Forelimb muscle (tissue), 1 donor: ENCODE measurements at places on chromosomes 2 and 18. TPM values are rescaled to one million over a fixed set of nuclear protein-coding genes. Genes with fewer than 3 reads are reported as not detected.

GRCh38 chr18:58178511-58178910 lies 134.5 kb downstream of the NEDD4L start:
- no peak for DNase-seq

DNA sequence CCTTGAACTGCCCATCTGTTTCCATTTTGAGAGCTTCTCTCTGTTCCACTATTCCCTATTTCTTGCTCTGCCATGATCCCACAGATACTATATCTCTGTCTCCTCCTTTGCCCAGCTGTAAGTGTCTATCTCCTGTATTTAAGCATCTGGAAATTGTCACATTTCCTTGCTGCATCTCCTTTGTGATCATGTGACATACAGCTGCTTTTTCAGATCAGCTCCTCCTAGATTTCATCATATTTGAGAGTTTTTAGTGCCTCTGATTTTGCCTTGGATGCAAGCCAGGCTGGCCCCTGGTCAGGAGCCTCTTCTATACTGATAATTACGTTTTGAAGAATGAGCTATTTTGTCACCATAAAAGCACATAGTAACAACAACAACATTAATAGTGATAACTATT lies 131.7 kb upstream of the TNP1 start:
- DNase-seq = peak; percentile 44

DNA sequence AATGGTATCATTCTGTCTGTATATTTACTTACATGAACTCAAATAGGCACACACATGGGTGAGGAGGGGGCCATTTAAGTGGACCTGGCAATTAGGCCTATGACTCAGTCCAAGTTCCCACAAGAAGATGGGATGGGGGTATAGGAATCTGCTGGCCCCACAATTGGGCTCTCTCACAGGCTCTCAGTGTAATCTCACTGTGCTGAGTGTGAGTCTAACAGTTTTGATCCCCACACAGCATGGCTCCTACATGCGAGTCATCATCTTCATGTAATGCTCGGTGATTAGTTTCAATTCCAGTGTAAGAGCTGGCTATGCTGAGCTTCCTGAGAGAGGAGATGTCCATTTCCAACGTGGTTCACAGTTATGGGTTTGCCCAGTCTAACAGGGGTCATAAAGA lies 114.0 kb downstream of the GATA6 start:
- DNase-seq = no peak

GRCh38 chr2:46230115-46230571 lies 67.1 kb upstream of the EPAS1 start:
- DNase-seq = no peak

DNA sequence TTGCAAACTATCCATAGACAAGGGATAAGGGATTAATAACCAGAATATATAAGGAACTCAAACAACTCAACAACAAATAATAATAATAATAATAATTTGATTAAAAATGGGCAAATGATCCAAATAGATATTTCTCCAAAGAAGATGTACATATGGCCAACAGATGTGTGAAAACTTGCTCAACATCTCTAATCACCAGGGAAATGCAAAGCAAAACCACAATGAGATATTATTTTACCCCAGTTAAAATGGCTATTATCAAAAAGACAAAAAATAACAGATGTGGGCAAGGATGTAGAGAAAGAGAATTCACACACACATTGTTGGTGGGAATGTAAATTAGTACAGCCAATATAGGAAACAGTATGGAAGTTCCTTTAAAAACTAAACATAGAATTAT lies 26.9 kb downstream of the DNAH7 start:
- DNase-seq = no peak

The CBLN2 gene
- not detected for polyA plus RNA-seq

The AQP12B gene
- 1.1 TPM for polyA plus RNA-seq

The CTLA4 gene
- 0.09 TPM for polyA plus RNA-seq
